ENCODE measurements at places on chromosomes 7 and 10.
A peak's percentile ranks its signal among the peaks of the same experiment; 100 is the strongest.

GRCh38 chr7:4168041-4168440 is 514.1 kb upstream of the FOXK1 start:
- no peak for DNase-seq

- no peak for DNase-seq
Measured at GRCh38 chr7:129903935-129904334, 48.8 kb downstream of the UBE2H start.

DNA sequence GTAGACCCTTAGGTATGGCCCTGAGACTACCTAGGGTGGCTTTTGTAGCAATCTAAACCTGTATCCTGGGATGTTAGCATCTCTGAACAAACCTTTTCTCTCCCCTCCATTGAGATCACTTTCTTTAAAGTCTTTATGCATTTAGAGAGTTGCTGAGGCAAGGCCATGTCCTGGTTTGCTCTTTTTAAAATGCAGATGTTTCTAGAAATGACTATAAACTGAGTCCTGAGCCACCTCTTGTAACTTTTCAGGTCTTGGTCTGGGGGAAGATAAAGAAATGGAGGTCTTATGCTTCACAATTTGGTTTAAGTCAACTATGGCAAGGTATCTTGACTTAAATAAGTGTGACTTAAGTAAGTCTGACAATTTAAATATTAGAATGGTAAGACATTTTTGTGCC is 78.0 kb downstream of the AUTS2 start:
- DNase-seq, result no peak

- DNase-seq, result no peak
Measured at GRCh38 chr10:123748711-123749110, 82.6 kb downstream of the GPR26 start.

- DNase-seq, result no peak
Measured at GRCh38 chr7:117665368-117665767, 185.5 kb downstream of the CFTR start.

- no peak for DNase-seq
Measured at GRCh38 chr7:150980663-150981062, 2.5 kb upstream of the KCNH2 start.

GRCh38 chr10:116779076-116779687 is 36.8 kb upstream of the HSPA12A start:
- DNase-seq, result peak; percentile 45

GRCh38 chr7:28165261-28165660 is 15.3 kb downstream of the JAZF1 start:
- no peak for DNase-seq

- DNase-seq, result no peak
Measured at GRCh38 chr7:131540491-131541162, 15.8 kb downstream of the PODXL start.

DNA sequence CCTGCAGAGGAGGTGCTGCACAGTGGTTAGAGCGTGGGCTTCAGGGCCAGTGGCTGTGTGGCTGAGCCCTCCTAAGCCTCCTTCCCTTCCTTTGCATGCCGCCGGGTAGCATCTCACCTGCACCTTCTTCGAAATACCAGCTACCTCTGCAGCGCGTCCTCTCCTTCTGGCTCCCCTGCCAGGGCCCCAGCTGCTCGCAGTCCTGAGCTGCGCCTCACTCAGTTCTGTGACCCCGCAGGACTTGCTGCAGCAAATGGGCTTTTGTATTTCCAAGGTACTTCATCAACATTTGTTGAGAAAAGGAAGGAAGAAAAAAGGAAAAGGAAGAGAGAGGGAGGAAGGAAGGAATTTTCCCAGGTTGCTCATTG is 146.7 kb upstream of the PRR15 start:
- no peak for DNase-seq

DNA sequence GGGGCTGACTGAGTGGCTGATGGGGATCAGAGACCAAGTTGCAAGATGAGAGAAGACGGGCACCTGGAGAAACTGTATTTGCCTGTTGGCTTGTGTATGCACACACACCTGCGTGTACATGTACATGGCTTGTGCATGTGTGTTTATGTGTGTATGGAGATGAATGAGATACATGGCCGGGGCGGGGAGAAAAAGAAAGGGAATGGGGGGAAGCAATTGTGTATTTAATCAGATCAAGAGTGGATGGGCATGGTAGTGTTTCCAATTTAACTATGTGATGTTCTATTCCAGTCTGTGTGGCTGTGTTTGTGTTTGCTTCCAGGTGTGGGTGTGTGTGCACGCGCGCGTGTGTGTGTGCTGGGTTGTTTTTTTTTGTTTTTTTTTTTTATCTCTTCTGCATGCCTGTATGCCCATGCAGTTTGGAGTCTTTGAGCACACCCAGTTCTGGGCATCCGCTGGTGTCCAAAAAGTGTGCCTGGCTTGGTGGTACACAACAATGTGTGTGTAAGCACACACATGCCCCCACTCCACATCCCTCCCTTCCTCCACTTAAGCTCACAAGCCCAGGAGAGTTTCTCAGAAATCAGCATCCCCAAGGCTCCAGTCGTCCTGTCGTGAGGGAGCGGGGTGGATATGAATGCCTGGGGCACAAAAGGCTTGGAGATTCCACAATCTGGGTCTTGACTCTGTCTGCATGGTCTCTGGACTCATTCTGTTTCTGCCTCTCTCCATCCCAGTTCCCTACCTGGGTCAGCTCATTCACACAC is 2.5 kb upstream of the VGF start:
- DNase-seq, result no peak

GRCh38 chr7:162632-163297 is 29.6 kb upstream of the FAM20C start:
- DNase-seq, result no peak

- no peak for DNase-seq
Measured at GRCh38 chr7:29518616-29519015, 45.0 kb upstream of the PRR15 start.

DNA sequence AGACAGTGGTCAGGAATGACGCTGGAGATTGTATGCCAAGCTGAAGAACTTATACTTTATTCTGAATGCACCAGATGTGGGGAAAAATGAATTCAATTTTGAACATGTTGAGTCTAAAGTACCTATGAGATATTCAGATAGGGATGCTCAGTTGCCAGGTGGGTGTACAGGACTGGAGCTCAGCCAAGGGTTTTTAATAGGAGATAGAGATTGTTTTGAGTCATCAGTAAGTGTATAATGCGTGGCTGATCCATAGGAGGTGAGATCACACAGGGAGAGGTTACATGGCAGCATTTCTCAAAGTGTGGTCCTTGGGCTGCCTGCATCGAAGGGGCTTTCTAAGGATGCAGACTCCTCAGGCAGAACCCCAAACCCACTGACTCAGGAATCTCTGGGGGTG is 6.8 kb upstream of the HIPK2 start:
- DNase-seq, result no peak

DNA sequence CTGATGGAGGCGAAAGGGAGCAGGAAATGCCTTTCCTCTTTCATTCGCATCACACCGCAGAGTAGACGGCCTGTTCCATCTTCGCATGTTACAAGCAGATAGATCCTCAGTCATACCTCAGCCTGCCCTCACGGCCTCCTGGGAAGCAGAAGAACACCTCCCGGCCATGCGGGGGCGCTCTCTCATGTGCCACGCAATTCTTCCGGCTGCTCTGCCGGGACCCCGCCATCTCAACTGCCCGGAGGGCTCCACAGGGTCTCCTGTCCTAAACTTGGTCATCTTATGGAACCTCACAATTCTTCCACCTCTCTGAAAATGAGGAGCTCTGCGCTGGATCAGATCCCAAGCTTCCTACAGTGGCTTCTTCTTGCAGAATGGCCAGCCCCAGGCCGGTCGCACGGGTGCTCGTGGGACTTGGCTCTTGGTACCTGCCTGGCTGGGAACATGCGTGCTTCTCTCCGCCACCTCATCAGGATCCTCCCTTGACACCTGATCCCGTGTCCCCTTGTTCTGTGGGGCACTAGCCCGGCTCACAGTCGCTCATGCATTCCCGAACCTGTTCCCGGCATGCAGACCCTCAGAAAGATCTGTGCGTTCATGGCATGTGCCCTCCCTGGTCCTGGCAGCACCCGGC is 262.8 kb upstream of the SHH start:
- no peak for DNase-seq

GRCh38 chr10:112744181-112745096 is 205.6 kb upstream of the TCF7L2 start:
- no peak for DNase-seq

DNA sequence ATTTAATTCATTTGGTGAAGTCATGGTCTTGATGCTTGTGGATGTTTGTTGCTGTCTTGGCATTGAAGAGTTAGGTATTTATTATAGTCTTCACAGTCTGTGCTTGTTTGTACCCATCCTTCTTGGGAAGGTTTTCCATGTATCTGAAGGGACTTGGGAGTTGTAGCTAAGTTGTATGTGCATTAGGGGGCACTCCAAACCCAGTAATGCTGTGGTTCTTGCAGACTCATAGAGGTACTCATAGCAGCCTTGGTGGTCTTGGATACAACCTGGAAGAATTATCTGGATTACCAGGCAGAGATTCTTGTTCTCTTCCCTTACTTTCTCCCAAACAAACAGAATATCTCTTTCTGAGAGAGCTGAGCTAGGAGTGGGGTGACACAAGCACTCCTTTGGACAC is 93.2 kb downstream of the ADCYAP1R1 start:
- DNase-seq, result no peak

- DNase-seq, result no peak
Measured at GRCh38 chr10:11626071-11626470, 14.6 kb upstream of the USP6NL start.

DNA sequence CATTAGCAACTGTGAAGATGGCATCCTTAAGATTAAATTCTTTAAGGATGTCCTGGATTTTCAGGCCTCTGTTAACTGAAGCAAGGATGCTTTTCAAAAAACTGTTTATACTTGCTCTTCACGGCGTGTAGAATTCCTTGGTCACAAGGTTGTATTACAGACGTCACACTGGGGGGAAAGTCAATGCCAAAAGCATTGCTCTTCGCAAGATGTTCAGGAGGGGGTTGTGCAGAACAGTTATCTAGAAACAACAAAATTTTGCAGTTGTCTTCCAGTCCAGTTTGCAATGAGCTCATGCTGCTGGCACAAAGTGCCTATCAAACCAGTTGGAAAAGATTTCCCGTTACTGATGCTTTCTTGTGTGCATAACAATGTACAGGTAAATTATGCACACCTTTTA is 8.2 kb upstream of the KIF20B start:
- DNase-seq, result no peak

DNA sequence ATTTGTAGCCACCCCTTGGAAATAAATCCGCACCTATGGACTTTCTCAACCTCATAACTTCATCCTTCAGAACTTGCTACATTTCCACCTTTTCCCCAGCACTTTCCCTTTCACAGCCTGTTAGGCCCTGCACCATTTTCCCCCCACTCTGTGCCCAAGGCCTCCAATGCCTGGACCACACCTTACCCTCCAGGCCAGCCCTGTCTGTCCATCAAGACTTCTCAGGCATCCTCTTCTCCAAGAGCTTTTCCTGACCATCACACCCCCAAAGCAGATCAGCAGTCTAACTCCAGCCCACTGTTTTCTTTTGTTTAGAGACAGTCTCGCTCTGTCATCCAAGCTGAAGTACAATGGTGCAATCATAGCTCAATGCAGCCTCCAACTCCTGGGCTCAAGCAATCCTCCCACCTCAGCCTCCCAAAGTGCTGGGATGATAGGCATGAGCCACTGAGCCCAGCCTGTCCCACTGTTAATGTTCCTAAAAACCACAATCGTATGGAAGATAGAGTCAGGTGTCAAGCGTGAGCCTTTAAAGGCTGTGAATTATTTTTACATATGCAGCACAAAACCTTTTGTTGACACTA is 116.8 kb downstream of the PARD3 start:
- DNase-seq, result no peak

DNA sequence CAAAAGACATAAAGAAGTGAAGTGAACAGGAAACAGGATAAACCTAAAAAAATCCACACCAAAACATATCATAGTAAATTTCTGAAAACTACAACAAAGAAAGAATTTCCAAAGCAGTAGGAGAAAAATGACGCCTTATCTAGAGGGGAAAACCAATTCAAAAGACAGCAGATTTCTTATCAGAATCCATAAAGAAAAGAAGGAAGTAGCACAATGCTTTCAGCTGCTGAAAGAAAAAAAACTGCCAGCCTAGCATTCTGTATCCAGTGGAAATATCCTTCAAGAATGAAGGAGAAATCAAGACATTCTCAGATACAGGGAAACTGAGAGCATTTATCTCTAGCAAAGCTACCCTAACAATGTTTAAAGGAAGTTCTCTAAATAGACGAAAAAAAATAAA is 37.8 kb downstream of the PDLIM1 start:
- no peak for DNase-seq

- peak; percentile 40 for DNase-seq
Measured at GRCh38 chr10:89653410-89653869, 8.4 kb upstream of the PANK1 start.

DNA sequence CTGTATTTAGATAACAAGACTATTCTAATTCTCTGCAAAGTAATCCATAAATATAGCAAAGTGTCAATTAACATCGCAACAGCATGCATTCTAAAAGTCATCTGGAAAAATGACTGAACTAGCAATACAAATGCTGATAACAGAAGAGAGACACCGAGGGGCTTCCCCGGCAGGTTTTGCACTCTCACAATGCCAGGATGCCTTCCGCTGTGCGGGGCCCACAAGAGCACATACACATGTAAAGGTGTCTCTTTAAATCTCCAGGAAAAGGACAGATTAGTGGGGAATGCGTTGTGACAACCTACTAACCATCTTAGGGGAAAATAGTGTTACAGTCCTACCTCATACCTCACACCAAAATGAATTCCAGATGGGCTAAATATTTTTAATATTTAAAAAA is 86.9 kb downstream of the CXCL12 start:
- DNase-seq, result no peak

DNA sequence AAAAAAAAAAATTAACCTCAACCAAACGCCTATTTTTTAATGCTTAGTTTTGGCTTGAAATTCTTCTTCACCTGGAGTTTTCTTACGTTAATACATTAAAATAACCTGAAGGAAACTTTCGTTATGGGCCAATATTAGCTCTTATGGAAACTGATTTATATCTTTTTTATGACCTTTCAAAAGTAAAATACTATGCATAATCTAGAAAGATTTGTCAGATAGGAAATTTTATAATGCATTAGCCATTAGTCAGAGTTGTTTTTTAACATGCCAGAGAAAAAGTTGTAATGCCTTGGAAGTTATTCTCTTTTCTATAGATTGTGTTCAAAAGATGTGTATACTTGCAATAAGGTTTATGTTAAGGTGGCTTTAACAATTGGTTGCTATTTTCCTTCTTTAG is 34.3 kb upstream of the ARL4A start:
- no peak for DNase-seq

DNA sequence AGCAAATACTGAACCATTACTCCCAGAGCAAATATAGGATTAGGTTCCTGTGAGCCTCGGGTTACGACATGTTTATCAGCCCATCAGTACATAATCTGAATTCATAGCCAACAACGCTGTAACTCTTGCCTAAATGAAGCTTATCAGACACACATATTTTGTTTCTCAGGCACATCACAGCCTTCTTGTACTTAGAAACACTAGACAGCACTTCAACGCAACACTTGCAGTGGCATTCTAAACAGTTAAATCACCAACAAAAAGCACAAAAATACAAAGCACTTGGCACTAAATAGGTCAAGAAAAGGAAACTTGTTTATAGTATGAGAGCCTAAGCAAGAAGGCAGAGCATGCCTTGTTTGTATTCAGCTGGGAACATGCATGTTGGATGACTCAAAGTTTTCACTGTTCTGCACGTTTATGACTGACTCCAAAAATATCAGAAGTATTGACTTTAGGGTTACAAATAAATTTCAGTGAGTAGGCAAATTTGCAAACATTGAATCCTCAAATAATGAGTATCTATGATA is 75.0 kb downstream of the VPS50 start:
- peak; percentile 86 for DNase-seq

- no peak for DNase-seq
Measured at GRCh38 chr7:145729691-145730090, 386.9 kb upstream of the CNTNAP2 start.
